Upper lobe of right lung (tissue), 1 donor: ENCODE measurements at places on chromosomes 7 and 10. TPM values are rescaled to one million over a fixed set of nuclear protein-coding genes. Genes with fewer than 3 reads are reported as not detected.

DNA sequence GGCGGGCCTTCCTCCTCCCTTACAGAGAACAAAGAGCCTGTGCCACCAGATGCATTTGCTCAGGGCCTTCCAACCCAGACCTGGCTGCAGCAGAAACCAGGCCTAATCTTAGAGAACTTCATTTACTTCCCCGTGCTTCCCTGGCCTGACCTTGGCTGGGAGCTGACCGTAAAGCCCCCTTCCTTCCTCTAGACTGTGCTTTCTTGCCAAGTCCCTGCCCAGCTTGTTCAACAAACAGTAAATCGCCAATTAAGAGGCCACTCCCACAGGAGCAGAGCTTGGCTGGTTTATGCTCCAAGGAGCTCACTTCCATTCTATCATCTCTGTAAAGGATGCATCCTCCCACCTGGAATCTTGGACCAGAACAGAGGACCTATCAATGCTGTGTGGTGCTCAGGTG lies 110.9 kb downstream of the COL13A1 start:
- no peak for DNase-seq

DNA sequence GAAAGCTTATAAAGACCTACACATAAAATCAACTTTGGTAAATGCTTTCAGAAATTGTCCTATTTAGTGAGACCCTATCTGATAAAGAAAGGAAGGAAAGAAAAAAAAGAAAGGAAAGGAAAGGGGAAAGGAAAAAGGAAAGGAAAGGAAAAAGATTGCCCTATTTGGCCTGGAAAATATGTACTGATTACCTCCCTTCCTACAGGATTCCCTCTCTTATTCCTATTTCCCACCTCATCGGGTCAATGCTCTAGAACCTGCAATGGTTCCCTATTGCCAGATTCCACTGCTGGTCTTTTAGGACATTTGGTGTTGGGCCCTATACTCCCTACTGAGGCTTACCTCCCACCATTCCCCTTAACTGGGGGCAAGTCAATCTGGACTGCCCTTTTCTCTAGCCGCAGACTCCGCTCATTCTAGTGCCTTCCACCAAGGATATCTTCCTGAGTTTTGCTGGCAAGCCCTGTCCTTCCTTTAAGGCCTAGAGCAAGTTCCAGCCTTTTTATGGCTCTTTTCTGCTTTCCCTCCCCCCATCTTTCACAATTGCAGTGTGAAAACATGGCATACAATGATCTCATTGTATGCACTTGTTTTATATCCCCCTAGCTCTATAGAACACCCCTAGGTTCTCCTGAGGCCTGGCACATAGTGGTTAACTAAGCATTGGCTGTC lies 4.4 kb downstream of the DDIT4 start:
- DNase-seq: no peak

GRCh38 chr10:85642421-85643170 lies 724.0 kb downstream of the GRID1 start:
- no peak for DNase-seq

GRCh38 chr7:132045002-132045401 lies 488.6 kb upstream of the PODXL start:
- DNase-seq: no peak

Gene GRIFIN
- not detected for total RNA-seq

Gene MYOF
- 132 TPM for total RNA-seq

Gene PRTFDC1
- 2.7 TPM for total RNA-seq

Gene TMEM196
- total RNA-seq: not detected

Gene C10orf53
- not detected for total RNA-seq

Gene CDHR1
- 0.35 TPM for total RNA-seq
